Amygdala (tissue), 56 donors: ENCODE measurements at places on chromosomes 1 and 21.

DNA sequence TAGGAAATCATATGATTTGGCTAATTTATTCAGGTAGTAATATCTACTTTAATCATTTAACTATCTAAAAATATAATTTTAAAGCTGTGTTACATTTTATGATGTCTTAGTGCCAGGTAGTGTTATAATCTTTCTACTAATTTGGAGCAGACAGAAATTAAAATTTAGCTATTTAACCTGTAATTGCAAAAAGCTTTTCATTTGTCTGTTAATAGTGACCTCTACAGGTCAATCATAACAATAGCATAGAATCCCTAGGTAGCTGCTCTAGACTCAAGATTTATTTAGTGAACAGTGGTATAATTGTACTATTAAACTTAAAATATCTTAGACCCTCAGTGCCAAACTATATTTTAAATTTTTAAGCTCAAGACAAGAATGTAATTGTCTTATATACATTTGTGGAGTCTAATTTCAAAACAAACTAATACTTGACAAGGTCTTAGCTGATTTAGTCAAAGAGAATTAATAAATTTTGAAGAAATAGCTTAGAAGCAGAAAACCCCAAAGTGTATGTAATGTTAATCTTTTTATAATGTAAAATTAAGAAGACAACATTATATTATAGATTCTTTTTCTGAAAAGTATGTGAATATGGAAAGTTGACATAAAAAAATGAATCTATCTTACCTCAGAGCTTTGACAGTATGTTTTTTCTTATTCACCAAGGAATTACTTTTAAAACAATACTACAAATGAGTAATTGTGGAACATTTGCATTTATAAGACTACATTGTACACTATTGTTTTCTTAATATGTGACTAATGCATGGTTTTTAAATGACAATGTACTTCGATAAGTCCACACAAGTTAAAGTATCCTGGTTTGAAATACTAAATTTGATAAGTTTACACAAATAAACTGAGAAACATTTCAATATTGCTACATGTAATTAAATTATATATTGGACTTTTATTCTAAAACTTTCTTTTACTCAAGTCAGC, 64.1 kb upstream of the RNPC3 start:
- DNase-seq = no peak

GRCh38 chr1:24558902-24559791, 3.3 kb downstream of the NCMAP start:
- DNase-seq = peak; percentile 37

DNA sequence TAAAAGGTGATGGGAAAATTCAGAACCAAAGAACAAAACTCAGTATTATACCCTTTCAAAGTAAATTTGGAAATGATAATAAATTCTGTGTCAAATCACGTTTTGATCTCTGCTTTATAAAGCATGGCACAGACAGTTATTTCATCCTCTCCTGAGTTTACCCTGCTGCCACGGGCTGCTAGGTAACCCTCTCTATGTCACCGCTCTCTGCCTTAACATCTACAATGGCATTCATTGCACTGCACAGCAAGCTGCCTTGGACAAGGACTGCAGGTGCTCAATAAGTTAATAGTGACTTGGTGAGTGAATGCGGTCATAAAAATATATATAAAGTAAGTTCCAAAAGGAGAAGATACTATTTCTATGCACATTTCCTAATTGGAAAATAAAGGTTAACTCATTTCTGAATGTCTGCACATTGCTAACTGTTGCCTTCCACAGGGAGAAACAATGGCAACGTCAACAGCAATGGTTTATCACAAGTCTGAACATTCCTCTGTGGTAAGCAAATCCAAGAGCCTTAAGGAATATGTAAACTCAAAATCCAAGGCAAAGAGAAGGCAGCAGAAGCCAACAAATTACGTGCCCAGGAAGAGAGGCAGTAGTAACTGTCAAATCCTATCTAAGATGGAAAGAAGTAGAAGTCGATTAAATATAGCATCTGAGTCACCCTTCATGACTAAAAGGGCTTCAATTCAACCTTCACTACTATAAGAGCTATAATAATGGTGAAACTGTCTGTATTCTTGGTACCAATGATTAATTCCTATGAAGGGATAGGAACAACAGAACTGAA, 19.4 kb downstream of the FYB2 start:
- DNase-seq = no peak

DNA sequence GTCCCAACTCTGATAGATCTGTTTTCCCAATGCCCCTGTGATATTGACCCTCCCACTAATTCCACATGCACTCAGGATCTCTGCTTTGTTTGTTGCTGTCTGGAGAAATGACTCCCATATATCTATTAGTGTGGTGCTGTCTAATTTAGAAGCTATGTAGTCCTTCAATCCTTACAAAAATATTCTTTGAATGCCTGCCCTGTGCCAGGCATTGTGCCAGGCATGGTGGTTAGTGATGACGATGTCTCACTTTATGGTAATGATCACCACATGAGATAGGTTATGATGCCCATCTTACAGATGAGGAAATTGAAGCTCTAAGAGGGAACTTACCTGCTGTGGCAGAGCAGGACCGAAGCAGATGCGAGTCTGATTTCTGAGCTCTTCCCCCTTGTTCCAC, 12.9 kb downstream of the MYOG start:
- no peak for DNase-seq

- no peak for DNase-seq
Observed at GRCh38 chr1:94883691-94884090, 43.2 kb downstream of the CNN3 start.

GRCh38 chr1:152034654-152035538, 1.9 kb downstream of the S100A11 start:
- DNase-seq = no peak

GRCh38 chr21:34928637-34929036, 120.5 kb downstream of the RUNX1 start:
- DNase-seq = no peak

DNA sequence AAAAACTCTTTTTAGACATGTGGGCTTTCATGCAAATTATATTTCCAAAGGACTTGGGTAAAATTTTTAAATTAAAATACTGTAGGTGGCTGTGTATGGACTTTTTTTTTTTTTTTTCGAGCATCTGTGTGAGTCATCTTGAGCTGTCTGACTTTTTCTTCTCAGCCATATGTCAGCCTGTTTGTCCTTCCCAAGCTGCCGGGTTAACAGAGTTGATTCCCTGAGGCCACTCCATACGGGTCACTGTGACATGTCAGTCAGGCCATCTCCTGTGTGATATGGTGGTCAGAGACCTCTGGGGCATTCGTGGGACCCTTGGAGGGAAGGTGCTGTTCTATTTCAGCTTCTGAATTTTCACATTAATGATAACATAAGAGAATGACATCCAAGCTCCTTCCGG, 148.3 kb downstream of the KCNJ6 start:
- DNase-seq = no peak

- DNase-seq = no peak
Observed at GRCh38 chr1:202210385-202210784, 16.8 kb downstream of the LGR6 start.
